ENCODE measurements at places on chromosomes 16 and 17.

GRCh38 chr17:17849147-17849820 lies 12.5 kb upstream of the SREBF1 start:
- no peak for DNase-seq

DNA sequence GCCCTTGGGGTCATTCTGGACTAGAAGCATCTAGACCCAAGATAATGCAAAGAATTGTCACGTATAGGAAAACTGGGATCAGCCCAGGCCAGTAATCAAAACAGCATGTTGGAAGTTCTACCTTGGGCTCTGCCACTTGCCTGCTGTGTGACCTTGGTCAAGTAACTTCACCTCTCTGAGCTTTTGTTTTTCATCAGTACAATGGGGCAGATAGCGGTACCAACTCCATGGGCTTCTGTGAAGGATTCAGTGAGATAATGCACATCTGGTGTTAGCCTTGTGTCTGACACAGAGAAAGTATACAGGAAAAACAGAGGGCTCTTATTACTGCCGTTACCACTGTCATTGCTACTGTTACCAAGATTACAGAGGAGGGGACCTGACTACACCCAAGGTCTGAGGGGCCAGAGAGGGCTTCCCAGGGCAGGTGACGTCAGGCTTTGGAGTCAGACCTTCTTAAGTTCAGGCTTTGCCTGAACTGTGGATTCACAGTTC lies 24.6 kb downstream of the CMIP start:
- no peak for DNase-seq

DNA sequence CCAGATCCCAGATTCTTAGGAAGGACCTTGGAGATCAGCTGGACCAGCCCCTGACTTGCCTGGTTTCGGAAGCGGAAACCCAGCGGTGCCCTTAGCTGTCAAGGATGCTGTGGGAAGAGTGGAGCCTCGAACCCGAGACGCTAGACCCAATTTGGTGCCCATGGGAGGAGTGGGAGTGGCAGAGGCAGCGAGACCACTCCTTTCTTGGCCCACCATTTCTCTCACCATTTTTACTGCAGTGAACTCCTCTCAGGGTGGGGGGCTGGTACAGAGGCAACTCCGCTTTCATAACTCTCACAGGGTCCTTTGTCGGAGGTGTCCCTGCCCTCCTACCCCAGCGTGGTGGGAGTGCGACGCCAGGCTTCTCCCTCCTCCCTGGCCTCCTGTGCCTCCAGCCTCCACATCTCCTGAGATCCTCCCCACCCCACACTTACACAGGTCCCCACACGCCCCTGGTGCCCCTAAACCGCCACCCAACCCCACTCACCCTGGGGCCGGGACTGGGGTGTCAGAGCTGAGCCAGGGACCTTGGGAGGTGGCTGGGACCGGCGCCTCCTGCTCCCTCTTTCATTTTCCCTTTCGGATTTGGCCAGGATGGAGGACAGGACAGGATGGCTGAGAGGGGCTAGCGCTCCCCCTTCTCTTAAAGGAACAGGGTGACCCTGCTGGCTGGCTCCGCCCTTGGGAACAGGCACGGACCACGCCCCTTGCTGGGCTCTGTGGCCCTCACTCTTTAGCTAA lies at the start of gene GJD3:
Gene GJD3, minus strand, starts transcription at position 617 of the 741 bp plus-strand sequence. CDS start 922 bp downstream, outside the sequence.
- DNase-seq: no peak

DNA sequence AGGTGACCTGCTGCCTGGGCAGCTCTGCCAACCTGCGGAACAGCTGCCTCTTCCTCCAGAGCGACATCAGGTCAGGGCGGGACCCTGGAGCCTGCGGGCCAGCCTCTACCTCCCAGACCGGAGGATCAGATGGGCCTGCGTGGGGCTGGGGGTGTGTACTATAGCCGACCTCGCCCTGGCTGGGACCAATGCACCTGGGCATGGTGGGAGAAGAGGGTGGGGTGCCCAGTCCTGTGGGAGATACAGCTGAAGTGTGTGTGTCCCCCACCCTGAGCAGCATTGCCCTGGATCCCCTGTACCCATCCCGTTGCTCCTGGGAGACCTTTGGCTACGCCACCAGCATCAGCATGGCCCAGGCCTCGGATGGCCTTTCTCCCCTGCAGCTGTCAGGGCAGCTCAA lies 19.3 kb downstream of the CASKIN2 start:
- no peak for DNase-seq

DNA sequence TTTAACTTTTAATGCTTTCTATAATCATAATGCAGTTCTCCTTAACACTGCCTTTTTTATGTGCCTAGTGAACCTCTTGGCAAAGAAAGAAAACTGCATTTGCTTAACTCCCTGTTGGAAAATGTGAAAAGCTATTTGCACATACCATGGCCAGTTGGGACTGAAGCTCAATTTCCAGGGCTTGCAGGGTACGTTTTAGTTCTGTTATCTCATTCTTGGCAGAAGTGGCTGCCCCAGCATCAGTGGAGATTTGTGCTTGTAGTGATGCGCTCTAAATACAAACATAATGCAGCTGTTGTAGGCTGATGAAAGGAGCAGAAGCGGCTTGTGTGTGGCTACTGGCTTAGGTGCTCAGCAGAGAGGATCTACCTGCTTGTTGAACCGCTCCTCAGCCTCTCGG lies 3.7 kb downstream of the KRT24 start:
- DNase-seq: no peak
